ENCODE measurements at places on chromosomes 11 and 22.

- no peak for DNase-seq
These were observed 4.3 kb upstream of the SERHL2 start for GRCh38 chr22:42549331-42550060.

DNA sequence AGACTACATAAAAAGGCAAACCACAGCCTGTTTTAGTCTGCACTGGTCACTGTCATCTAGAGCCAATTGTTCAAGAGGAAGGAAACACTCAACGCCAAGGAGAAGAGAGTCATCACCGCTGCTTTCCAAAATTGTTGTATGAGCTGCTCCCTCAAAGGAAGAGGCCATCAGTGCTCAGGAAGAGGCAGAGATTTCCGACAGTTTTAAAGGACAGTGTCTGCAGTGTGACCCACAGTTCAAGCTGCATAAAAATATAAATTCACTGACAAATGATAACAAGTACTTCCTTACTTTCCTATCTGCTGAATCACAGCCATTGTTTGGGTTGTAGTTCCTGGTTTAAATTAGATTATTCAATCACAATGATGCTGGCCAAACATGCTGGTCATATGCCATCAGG is 16.4 kb downstream of the PRCP start:
- DNase-seq, result no peak

- peak; percentile 68 for DNase-seq
These were observed at the start of gene INPPL1 for GRCh38 chr11:72224564-72225410. Gene INPPL1, plus strand, starts transcription at chr11:72224767. Its CDS starts 218 bp downstream, at chr11:72224985.

- DNase-seq, result no peak
These were observed 6.3 kb downstream of the OVOL1 start for GRCh38 chr11:65793144-65793581.

GRCh38 chr11:108854346-108854745 is 189.5 kb downstream of the DDX10 start:
- no peak for DNase-seq

DNA sequence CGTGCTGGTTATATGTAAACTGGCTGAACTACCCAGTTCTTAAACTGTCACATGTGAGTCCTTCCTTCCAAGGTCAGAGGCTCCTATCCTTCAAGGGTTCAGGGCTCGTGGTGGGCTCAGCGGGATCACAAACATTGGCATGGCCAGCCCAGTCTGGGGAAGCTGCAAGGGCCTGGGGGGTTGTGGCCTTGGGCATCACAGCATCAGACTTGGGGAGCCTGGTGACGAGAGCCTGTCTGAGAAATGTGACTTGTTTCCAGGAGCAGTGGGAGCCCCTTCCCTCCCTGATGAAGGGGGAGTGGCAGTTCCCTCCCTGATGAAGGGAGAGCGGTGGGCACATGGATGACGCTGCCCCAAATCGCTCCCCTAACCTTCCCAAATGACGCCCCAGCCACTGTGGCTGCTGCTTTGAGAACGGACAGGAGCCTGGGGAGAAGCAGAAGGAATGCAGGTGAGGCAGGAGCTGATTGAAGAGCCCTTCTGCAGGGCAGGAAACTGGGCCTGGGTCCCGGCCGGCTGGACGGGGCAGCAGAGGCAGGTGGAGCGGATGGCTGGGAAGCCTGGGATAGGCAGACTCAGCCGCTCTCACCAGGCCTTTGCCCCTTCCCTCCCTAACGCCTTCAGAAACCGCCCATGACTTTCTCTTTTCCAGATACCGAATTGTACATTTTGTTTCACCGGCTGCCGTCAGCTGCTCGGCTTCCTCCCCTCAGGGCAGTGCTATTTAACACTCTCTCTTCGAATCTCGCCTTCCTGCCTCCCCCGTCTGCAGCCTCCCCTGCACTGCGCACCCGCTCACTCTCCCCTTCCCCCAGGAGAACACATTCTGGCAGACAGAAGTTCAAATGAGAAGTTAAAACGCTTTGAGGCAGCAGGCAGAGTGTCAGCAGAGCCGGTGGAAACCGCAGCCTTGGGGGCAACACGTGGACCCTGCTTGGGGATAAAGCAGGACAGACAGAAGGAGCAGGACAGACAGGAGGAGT is 1486.7 kb downstream of the BRD1 start:
- no peak for DNase-seq

DNA sequence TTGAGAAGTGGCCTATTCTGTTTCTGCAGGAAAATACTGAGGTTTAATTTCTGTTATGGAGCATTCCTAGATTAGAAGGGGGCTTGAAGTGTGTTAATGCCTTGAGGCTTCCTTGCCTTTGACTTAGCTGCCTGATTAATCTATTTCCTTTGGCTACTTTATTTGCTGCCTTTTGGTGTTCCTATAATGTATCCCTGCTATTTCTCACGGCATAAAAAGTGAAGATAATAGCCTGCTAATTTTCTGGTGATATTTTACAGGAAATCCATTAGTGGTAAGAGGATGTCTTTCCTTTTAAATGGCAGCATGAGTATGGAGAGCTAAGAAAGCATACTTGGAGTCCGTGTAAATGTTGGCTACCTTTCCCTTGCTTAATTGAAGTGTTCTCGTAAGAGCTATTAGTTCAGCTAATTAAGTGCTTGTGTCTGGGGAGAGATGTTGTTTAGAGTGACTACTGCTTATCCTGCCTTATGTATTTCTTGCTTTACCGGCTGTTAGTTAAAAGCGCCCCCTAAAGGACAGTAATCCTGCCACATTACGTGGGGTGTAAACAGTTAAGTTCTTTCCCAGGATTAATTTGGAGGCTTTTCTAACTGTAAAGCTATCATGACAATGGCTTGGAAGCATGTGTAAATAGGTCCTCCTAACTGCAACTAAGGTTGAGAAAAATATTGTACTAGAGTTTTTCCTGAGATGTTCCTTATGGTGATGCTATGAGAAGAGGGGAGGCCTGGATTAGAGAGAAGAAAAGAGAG is 45.6 kb downstream of the ZNF280B start:
- no peak for DNase-seq

DNA sequence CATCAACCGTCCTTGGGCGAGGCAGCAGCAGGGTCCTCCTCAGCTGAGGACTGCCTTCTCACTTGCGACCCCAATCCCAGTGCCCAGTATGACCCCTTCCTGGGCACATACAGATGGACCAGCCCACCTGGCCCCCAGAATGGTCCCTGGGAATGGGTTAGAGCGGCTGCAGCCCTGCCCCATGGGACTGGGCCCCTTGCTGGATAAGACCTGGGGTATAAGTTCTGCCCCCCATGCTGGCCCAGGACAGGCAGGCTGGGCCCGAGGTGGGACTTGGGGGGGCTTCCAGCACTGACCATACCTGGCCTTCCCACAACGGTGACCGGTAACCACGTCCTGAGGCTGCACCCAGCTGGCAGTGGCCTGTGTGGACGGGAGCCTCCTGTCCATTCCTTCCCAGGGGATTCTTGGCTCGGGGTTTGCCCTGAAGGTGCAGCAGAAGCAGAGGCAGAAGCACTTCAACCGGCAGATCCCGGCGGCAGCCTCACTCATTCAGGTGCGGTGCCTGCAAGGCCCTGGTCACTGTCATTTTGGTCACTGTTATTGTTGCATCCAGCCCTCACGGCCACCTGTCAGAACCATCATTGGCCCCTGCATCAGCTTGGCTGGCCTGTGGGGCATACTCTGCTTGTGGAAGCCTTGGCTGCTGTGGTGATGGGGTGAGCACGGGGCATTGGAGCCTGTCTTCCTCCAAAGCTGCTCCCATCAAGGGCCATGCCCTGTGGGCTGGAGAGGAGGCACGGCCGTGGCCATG is 114.8 kb downstream of the KCNQ1OT1 start:
- peak; percentile 11 for DNase-seq

All from left ventricle myocardium inferior (tissue), 1 donor.